ENCODE measurements at places on chromosomes 13 and 19.

DNA sequence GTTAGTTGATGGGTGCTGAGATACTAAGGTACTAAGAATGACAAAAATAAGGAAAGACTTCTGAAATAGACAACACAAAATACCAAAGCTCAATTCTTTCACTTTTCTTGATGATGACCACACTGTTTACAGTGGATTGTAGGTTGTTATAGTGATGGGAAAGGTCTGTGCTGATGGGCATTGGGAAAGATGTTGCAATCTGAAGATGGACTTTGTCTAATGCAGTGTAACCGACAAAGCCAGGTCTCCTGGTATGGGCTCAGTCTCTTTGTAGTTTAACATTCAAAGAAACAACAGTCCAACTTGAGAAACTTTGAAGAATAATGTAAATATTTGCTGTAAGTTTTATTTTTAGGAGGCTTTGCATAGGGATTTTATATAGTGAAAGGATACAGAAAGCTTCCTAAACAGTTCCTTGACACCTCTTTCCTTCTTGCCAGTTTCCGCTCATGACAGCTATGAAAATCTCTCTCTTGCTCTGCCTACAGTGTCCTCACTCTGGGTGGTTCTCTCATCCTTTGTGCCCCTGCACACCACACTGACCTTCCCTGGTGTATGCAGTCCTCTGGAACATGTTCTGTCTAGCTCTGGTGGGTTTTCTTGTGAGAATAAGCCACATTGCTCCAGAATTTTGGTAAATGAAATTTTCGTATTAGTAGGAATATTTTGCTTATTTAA is 172.2 kb downstream of the KCNRG start:
- DNase-seq: no peak

DNA sequence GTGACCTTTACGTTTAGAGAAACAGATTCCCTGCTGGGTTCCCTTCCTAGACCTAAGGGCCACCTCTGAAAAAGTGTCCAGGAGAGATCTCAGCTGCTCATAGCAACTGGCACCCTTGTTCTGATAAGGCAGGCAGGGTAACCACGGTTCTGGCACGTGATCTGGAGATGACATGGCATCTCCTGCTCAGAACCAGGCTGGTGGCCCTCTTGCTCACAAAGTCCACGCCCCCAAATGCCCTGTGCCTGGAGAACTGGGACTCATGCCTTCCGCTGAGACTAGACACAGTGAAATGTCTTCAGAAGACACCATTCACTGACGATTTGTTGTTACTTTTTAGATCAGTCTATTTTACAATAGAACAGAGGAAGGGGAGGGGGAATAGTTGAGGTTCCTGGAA is 174.1 kb downstream of the ZNF536 start:
- DNase-seq: no peak

DNA sequence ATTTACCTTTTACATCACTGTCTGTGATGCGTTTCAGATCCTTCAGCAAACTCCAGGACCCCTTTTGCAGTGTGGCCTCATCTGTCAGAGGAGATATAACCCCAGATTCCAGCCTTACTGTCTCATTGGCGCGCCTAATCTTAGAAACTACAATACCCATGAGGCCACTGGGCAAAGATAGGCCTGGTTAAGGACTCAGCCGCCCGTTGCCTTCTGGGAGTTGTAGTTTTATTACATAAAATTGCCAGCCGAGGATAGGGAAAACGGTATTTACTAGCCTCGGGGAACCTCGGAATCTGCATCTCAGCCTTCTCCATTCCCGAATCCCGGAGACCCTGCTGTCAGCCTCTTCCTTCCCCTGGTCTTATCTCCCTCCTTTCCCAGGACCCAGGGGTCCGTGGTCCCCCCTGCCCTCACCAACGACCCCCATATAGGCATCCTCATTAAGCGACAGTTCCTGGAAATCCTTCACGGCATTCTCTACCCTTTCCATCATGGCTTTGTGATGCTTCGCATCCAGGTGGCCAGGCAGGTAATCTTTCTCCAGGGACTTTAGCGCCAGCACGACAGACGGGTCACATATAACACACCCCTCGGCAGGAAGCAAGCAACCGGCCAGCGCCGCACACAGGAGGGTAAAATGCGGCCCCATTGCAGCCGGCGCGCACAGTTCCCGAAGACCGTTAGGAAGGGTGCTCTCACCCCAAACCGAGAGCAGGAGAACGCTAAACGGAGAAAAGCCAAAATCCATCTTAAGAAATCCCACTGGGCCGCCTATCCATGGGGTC is 1.3 kb downstream of the IZUMO1 start:
- DNase-seq: no peak

GRCh38 chr13:103948426-103948825 is 882.2 kb upstream of the SLC10A2 start:
- no peak for DNase-seq

DNA sequence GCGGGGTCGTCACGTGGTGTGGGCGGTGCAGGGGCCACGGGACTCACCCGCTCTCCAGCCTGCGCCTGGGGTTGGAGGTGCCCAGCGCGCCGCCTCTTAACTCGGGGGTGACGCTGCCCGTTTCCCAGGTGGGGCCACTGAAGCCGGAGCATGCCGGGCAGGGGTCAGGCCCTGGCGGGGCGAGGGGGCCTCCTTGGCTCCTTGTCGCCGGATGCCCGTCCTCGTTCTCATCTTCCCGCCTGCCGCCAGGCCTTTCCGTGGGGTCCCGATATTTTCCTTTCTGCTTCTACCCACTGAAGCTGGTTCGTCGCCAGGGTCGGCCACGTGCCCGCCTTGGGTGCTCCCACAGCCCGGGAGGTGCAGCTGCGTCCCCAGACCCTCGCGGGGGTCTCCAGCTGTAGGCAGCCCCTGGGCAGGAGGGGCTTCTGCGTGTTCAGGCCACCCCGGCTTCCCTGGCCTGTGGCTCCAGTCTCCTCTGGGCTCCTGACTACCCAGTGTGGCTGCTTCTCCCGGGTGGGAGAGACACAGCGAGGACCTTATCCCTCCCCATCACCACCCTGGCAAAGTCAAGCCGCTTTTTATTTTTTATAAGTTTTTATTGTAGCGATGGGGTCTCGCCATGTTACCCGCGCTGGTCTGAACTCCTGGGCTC is 772 bp downstream of the FAM174C start:
- no peak for DNase-seq

DNA sequence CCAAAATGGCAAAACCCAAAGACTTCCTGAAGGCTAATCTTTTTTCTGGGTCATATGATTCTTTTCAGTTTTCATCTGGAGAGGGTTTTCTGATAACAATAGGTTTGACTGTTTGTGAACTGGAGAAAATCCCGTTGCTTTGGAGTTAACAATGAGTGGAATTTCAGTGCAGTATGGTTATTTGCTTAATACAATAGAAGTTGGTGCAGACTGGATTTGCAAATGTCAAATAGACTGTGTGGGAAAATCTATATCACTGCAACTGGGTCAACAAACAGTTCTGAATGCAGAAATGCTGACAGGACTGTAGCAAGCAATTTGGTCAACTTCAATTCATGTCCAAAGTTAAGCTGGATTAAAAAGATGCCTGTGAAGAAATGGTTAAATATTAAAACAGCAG is 267.5 kb upstream of the ARGLU1 start:
- no peak for DNase-seq

All from left forelimb (tissue), 1 donor.